ENCODE measurements at places on chromosomes 7 and 10. TPM values are rescaled to one million over a fixed set of nuclear protein-coding genes. Genes with fewer than 3 reads are reported as not detected.
A peak's percentile ranks its signal among the peaks of the same experiment; 100 is the strongest.

Gene ING3
- 15.6 TPM for total RNA-seq

Gene ARID5B
- total RNA-seq, result 18.0 TPM

Gene CALHM3
- total RNA-seq, result not detected

Gene HOXA7
- 0.23 TPM for total RNA-seq

Gene CASP7
- total RNA-seq, result 24.2 TPM

Gene CCNY
- 30.9 TPM for total RNA-seq

Gene DGKI
- not detected for total RNA-seq

Gene MRLN
- not detected for total RNA-seq

Gene GUSB
- total RNA-seq, result 30.1 TPM

Gene TEX36
- not detected for total RNA-seq

Gene GBX1
- total RNA-seq, result not detected

DNA sequence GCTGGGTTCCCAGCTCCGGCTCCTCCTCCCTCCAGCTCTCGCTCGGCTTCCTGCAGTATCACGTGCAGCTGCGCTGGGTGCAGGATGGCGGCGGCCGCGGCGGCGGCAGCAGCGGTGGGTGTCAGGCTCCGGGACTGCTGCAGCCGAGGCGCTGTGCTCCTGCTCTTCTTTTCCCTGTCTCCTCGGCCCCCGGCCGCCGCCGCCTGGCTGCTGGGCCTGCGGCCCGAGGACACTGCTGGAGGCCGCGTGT is at the start of gene CNNM1:
Gene CNNM1 (plus strand): TSS at position 53 of the 250 bp plus-strand sequence. CDS start 32 bp downstream, at position 85.
- H3K4me3 ChIP-seq, result peak within 1 kb of the TSS; percentile 74
- H3K36me3 ChIP-seq, result no peaks in the 10 kb centered on the region
- H3K27ac ChIP-seq, result no peak within 1 kb of the TSS
- peaks cover 12% of the 10 kb centered on the region for H3K4me1 ChIP-seq
- DNase-seq, result no peak

- no peaks in the 10 kb centered on the region for H3K4me1 ChIP-seq
- no peak overlapping the region for H3K4me3 ChIP-seq
- H3K36me3 ChIP-seq, result no peaks in the 10 kb centered on the region
- no peak for DNase-seq
Observed at GRCh38 chr10:14311206-14311957, 19.3 kb downstream of the FRMD4A start.

GRCh38 chr10:100628061-100628460 is 92.3 kb downstream of the HIF1AN start:
- H3K4me1 ChIP-seq, result no peaks in the 10 kb centered on the region
- no peak overlapping the region for H3K4me3 ChIP-seq
- no peaks in the 10 kb centered on the region for H3K27me3 ChIP-seq
- DNase-seq, result no peak

DNA sequence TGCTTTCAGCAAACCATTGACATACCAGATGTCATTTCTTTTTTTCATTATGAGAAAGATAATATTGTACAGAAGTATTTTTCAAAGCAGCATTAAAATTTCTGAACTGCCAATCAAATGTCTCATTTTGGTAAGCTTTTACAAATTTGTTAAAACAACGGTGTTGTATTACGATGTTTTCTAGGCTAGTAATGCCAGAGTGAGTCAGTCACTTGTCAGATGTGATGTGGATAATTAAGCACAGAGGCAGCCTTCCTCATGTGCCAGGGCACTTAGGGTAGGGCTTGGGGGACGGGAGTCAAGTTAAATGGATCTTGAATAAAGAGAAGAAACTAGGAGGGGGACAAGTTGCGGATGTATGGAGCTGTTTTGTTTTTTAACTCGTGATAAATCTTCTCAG is 10.1 kb downstream of the PSTK start:
- H3K4me3 ChIP-seq, result no peak overlapping the region
- DNase-seq, result no peak
- H3K36me3 ChIP-seq, result peaks cover 40% of the 10 kb centered on the region
- no peaks in the 10 kb centered on the region for H3K4me1 ChIP-seq
- no peak overlapping the region for H3K27ac ChIP-seq

GRCh38 chr7:981793-982510 is 1.0 kb upstream of the CYP2W1 start:
- H3K4me1 ChIP-seq, result peaks cover 32% of the 10 kb centered on the region
- peak overlapping the region; percentile 7 for H3K27ac ChIP-seq
- H3K36me3 ChIP-seq, result no peaks in the 10 kb centered on the region
- H3K4me3 ChIP-seq, result no peak overlapping the region
- DNase-seq, result no peak
- H3K27me3 ChIP-seq, result no peaks in the 10 kb centered on the region

- no peaks in the 10 kb centered on the region for H3K27me3 ChIP-seq
- peak overlapping the region; percentile 10 for H3K4me3 ChIP-seq
- DNase-seq, result no peak
Observed at GRCh38 chr10:132420981-132421846, 24.2 kb downstream of the PWWP2B start.

DNA sequence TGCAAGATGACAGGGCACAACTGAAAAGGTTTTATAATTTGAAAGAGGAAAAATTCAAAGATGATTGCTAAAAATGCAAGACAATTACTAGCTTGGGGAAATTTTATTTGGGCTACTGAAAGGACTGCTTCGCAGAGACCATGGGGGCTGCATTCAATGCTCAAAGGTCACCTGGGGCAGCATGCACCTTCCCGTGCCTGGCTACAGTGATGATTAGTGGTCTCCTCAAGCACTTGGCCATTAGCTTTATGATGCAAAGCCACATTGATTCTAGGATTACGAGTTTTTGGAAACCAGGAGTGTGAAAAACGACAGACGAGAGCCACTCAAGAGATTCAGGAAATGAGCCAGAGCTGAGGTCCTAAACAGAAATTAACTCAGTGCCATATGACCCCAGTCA is 764.6 kb downstream of the PHTF2 start:
- H3K27ac ChIP-seq, result no peak overlapping the region
- H3K4me1 ChIP-seq, result no peaks in the 10 kb centered on the region
- H3K27me3 ChIP-seq, result no peaks in the 10 kb centered on the region

GRCh38 chr10:13331646-13332045 is 16.4 kb downstream of the SEPHS1 start:
- H3K4me1 ChIP-seq, result no peaks in the 10 kb centered on the region
- H3K36me3 ChIP-seq, result peaks cover 19% of the 10 kb centered on the region
- no peak overlapping the region for H3K4me3 ChIP-seq
- DNase-seq, result no peak
- no peak overlapping the region for H3K27ac ChIP-seq

DNA sequence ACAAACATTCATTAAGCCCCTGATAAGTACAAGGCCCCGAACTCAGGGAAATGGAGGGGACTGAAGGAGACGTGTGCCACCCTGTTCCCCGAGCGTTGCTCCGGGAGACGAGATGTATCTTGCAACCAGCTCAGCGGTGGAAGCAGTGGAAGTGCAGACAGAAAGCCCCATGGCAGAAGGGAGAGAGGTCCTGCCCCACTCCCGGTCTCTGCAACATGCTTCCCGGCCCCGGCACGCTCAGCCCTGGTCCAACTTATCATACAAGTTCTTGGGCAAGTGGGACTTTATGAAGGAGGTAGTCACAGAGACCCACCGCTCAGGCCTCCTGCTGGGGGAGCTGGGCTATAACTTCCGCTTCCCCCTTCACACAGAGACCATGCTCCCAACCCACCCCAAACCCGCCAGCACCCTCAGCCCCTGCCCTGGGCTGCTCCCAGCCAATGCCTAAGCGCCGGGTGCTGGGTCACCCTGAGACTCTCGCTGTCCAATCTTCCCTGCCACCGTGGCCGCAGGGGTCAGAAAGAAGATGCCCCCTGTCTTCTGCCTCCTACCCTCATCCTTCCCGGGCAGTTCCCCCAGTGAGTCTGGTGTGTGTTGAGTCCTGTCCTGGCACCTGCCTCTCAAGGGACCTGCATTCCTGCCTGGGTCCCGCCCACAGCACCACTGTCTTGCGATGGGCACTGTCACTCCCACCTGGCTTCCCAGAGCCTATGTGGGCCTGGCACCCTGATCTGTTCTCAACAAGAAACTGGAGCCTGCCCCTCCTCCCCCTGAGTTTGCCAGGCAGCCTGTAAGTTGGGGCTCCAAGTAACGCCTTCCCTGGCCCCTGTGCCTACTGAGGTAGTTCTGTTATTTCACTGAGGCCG is 157.7 kb downstream of the PRKAG2 start:
- H3K27me3 ChIP-seq, result peaks cover 6% of the 10 kb centered on the region
- H3K4me1 ChIP-seq, result peaks cover 9% of the 10 kb centered on the region
- no peak for DNase-seq
- no peak overlapping the region for H3K4me3 ChIP-seq

DNA sequence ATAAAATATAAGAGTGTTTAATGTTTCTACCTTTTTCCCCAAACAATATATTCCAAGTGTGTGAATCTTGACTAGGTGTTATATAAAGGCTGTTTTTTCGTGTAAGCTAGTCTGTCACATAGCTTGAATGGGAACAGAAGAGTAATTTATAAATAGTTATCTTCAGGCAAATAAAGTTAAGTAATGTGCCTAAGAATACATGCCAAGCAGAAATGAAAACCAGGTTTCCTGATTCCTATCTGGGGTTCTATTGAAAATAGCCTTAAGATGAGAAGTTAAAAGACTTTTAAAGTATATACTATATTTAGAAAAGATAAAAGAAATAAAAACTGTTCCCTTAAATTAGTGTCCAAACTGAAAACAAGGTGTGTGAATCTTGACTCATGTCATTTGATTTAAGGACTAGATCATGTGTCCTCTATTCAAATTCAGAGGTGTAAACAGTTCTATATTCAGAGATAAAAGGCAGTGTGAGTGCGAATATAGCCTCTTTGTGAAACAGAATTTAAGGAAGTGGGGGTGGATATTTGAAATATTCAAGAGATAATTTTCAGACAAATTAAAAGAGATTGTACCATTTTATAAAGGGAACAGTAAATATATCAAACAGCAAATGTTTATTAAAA is 247.5 kb downstream of the THSD7A start:
- no peaks in the 10 kb centered on the region for H3K27me3 ChIP-seq
- no peaks in the 10 kb centered on the region for H3K36me3 ChIP-seq
- H3K27ac ChIP-seq, result no peak overlapping the region
- H3K4me1 ChIP-seq, result no peaks in the 10 kb centered on the region

- H3K4me3 ChIP-seq, result no peak overlapping the region
- H3K27ac ChIP-seq, result no peak overlapping the region
- no peaks in the 10 kb centered on the region for H3K27me3 ChIP-seq
- no peaks in the 10 kb centered on the region for H3K36me3 ChIP-seq
Observed at GRCh38 chr7:113394856-113395255, 276.5 kb upstream of the SMIM30 start.

- no peaks in the 10 kb centered on the region for H3K36me3 ChIP-seq
- H3K4me3 ChIP-seq, result no peak overlapping the region
- H3K4me1 ChIP-seq, result no peaks in the 10 kb centered on the region
- no peaks in the 10 kb centered on the region for H3K27me3 ChIP-seq
Observed at GRCh38 chr7:143046426-143046851, 5.7 kb upstream of the OR6V1 start.

DNA sequence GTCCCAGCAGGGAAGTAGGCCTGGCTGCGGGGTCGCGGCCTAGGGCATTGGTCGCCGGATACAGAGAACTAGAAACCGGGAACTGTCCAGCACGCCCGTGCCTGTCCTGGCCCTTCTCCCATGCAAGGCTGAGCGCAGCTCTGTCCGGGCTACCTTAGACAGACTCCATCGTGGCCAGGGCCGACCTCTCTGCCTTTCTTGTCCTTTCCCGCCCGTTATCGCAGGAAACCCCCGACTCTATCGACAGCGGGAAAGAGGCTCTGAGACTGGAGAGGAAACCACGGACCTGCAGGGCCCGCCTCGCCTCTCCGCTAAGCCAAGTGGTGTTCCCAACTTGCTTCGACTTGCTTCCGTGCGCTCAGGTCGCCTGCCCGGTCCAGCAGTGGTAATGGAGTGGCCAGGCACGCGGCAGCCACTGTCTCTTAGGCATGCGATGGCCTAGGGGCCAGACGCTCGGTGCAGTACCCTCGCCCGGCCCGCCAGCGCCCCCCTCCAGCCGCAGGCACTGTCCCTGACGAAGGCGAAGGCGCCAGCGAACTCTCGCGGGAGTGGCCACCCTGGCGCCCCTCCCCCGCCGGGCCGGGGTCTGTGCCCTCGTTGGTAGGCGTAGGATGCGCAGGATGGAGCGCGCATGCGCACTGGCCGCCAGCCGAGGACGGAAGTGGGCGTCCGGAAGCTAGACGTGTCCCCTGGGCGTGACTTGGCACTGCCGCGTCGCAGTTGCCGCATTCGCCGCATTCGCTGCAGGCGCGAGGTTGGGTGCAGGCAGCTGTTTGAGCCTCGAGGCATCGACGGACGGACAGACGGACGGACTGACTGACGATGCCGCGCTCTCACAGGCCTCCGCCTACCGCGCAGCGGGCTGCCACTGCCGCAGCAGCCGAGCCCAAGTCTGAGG is 54.4 kb downstream of the MCMBP start:
- H3K4me1 ChIP-seq, result no peaks in the 10 kb centered on the region
- no peaks in the 10 kb centered on the region for H3K27me3 ChIP-seq
- DNase-seq, result no peak
- no peak overlapping the region for H3K27ac ChIP-seq
- peak overlapping the region; percentile 15 for H3K4me3 ChIP-seq

DNA sequence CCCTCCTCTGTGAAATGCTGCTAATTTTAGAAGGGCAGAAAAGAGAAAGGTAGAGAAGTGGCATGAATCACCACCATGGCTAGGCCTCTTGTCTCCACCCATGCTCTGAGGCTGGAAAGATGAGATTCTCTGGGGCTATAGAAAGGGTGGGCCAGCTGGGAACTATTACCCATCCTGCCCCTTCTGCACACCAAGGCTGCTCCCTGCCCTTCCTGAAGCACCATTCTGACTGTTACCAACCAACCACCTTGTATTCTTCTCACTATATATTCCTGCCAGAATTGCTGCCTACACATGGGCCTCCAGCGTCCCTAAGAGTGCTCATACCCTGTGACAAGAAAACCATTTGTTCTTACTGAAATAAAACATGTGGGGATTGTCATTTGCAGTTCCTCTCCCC is 11.4 kb upstream of the DLX6 start:
- H3K36me3 ChIP-seq, result no peaks in the 10 kb centered on the region
- no peak overlapping the region for H3K4me3 ChIP-seq
- H3K27me3 ChIP-seq, result peaks cover 100% of the 10 kb centered on the region
- DNase-seq, result no peak
- H3K27ac ChIP-seq, result no peak overlapping the region
- H3K4me1 ChIP-seq, result peaks cover 37% of the 10 kb centered on the region

- no peaks in the 10 kb centered on the region for H3K36me3 ChIP-seq
- no peak for DNase-seq
- H3K27ac ChIP-seq, result no peak overlapping the region
- H3K27me3 ChIP-seq, result no peaks in the 10 kb centered on the region
- no peaks in the 10 kb centered on the region for H3K4me1 ChIP-seq
- H3K4me3 ChIP-seq, result no peak overlapping the region
Observed at GRCh38 chr10:108591417-108591816, 1331.9 kb downstream of the XPNPEP1 start.

DNA sequence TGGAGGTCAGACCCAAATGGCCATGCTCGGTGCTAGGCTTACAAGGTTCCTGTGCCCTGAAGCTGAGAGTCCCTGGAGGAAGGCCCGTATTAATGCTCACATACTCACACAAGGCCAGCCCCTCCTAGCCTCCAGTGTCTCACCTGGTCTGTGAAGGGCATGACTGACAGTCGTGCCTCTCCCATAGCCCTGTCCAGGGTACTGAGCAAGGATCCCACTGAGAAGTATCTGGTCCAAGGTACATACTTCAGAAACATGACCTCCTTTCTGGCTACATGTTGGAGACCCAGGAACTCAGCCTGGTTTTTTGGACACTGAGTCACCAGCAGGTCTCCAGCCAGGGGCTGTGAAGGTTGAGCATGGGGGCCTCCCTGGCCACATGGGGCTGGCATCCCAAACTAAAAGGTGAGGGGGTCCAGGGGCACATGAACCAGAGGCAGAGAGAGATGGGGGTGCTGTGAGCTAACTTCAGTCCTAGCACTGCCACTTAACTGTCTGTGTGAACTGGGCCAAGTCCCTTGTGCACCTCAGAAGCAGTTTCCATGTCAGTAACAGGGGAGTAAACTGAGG is 17.6 kb upstream of the RASGEF1A start:
- no peaks in the 10 kb centered on the region for H3K36me3 ChIP-seq
- no peak for DNase-seq
- no peak overlapping the region for H3K27ac ChIP-seq
- peaks cover 13% of the 10 kb centered on the region for H3K4me1 ChIP-seq
- no peak overlapping the region for H3K4me3 ChIP-seq
- H3K27me3 ChIP-seq, result no peaks in the 10 kb centered on the region

Measured in esophagus squamous epithelium (tissue), 5 donors.